ENCODE measurements at places on chromosomes 13 and 19. TPM values are rescaled to one million over a fixed set of nuclear protein-coding genes. Genes with fewer than 3 reads are reported as not detected.

- no peak overlapping the region for H3K27ac ChIP-seq
- no peak for DNase-seq
- no peaks in the 10 kb centered on the region for H3K27me3 ChIP-seq
- H3K4me1 ChIP-seq: no peaks in the 10 kb centered on the region
- no peaks in the 10 kb centered on the region for H3K36me3 ChIP-seq
These were observed 32.8 kb downstream of the TNFSF13B start for GRCh38 chr13:108302279-108302678.

The RNF17 gene
- not detected for total RNA-seq

DNA sequence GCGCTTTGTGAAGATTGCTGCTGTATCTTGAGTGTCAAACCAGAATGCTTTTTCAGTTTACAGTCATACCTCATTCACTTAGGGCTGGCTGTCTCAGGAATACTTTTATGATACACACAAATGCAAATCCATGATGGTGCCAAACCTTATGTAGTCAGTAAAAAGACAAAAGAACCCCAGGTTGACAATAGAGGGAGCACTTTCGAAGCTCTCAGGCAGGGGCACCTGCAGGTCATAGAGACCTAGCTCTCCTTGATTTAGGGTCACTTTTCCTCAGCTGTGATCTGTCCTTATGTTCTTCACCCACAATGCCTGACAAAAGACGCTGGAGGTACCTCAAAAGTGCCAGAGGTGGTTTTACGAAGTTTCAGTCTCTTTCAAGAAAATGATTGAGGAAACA lies 172.2 kb downstream of the DNAJC15 start:
- DNase-seq: no peak
- H3K4me1 ChIP-seq: peaks cover 11% of the 10 kb centered on the region
- no peak overlapping the region for H3K27ac ChIP-seq
- no peaks in the 10 kb centered on the region for H3K36me3 ChIP-seq
- H3K27me3 ChIP-seq: no peaks in the 10 kb centered on the region
- H3K4me3 ChIP-seq: no peak overlapping the region

The MBNL2 gene
- 30.9 TPM for total RNA-seq

- H3K4me1 ChIP-seq: peaks cover 39% of the 10 kb centered on the region
- peak overlapping the region; percentile 99 for H3K4me3 ChIP-seq
- H3K27ac ChIP-seq: peak overlapping the region; percentile 16
These were observed 581 bp downstream of the CALR start for GRCh38 chr19:12938779-12939601.

The ZNF534 gene
- total RNA-seq: 0.22 TPM

The CSNK1G2 gene
- 33.2 TPM for total RNA-seq

- peaks cover 81% of the 10 kb centered on the region for H3K36me3 ChIP-seq
- H3K4me1 ChIP-seq: peaks cover 7% of the 10 kb centered on the region
- no peaks in the 10 kb centered on the region for H3K27me3 ChIP-seq
- H3K27ac ChIP-seq: no peak overlapping the region
These were observed 11.1 kb downstream of the PTBP1 start for GRCh38 chr19:808423-808775.

- no peaks in the 10 kb centered on the region for H3K36me3 ChIP-seq
- no peak for DNase-seq
- no peaks in the 10 kb centered on the region for H3K27me3 ChIP-seq
These were observed 24.6 kb downstream of the LMO7 start for GRCh38 chr13:75660694-75661093.

- peak overlapping the region; percentile 62 for H3K27ac ChIP-seq
- DNase-seq: no peak
- peaks cover 2% of the 10 kb centered on the region for H3K27me3 ChIP-seq
- H3K36me3 ChIP-seq: no peaks in the 10 kb centered on the region
These were observed 290.4 kb downstream of the TEX29 start for GRCh38 chr13:111610879-111611278.

GRCh38 chr19:46761418-46761831 lies 15.2 kb upstream of the STRN4 start:
- H3K4me3 ChIP-seq: no peak overlapping the region
- H3K27me3 ChIP-seq: no peaks in the 10 kb centered on the region
- peak; percentile 40 for DNase-seq
- peaks cover 18% of the 10 kb centered on the region for H3K36me3 ChIP-seq
- peaks cover 14% of the 10 kb centered on the region for H3K4me1 ChIP-seq

GRCh38 chr19:49862391-49863253 lies 4.8 kb downstream of the PNKP start:
- peaks cover 65% of the 10 kb centered on the region for H3K36me3 ChIP-seq
- H3K27me3 ChIP-seq: no peaks in the 10 kb centered on the region
- DNase-seq: no peak
- no peak overlapping the region for H3K27ac ChIP-seq
- no peak overlapping the region for H3K4me3 ChIP-seq

The MBD3L2 gene
- total RNA-seq: not detected

The RDH13 gene
- total RNA-seq: 11.5 TPM

The BRSK1 gene
- total RNA-seq: 5.4 TPM

DNA sequence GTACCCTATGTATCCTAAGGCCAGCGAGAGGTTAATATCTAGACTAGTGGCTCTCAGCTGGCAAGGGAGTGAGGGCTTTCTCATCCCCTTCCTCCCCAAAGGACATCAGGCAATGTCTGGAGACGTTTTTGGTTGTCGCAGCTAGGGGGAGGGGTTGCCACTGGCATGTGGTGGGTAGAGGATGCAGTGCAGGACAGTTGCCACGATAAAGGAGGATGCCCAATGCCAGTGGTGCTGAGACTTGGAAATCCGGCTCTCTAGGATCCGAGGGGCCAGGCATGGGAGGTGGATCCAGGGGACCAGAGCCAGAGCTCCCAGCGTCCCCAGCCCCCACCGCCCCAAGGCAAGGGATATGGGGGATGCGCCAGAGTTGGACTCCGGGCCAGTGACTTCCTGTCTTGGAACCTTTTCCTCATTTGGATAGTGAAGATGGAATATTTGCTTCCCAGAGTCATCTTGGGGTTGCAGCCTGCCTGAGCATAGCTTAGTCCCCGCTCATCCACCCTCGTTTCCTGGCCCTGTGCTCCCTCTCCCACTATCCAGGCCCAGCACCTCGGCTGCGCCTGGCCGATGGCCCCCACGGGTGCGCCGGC lies 4.9 kb downstream of the SSC5D start:
- H3K36me3 ChIP-seq: peaks cover 12% of the 10 kb centered on the region
- peaks cover 65% of the 10 kb centered on the region for H3K4me1 ChIP-seq
- peak overlapping the region; percentile 41 for H3K4me3 ChIP-seq
- DNase-seq: peak; percentile 92
- H3K27ac ChIP-seq: peak overlapping the region; percentile 86

The LYPD3 gene
- total RNA-seq: 0.49 TPM

- H3K27ac ChIP-seq: no peak overlapping the region
- H3K4me1 ChIP-seq: no peaks in the 10 kb centered on the region
- no peaks in the 10 kb centered on the region for H3K36me3 ChIP-seq
- H3K27me3 ChIP-seq: peaks cover 2% of the 10 kb centered on the region
- no peak overlapping the region for H3K4me3 ChIP-seq
These were observed 47.5 kb downstream of the ZNF536 start for GRCh38 chr19:30419568-30420180.

The GPR12 gene
- 0.09 TPM for total RNA-seq

The ELAVL1 gene
- total RNA-seq: 36.7 TPM

- DNase-seq: peak; percentile 82
- no peaks in the 10 kb centered on the region for H3K27me3 ChIP-seq
- peak overlapping the region; percentile 22 for H3K27ac ChIP-seq
- H3K4me1 ChIP-seq: peaks cover 7% of the 10 kb centered on the region
- no peak overlapping the region for H3K4me3 ChIP-seq
These were observed 127.7 kb downstream of the FRY start for GRCh38 chr13:32159137-32159869.

DNA sequence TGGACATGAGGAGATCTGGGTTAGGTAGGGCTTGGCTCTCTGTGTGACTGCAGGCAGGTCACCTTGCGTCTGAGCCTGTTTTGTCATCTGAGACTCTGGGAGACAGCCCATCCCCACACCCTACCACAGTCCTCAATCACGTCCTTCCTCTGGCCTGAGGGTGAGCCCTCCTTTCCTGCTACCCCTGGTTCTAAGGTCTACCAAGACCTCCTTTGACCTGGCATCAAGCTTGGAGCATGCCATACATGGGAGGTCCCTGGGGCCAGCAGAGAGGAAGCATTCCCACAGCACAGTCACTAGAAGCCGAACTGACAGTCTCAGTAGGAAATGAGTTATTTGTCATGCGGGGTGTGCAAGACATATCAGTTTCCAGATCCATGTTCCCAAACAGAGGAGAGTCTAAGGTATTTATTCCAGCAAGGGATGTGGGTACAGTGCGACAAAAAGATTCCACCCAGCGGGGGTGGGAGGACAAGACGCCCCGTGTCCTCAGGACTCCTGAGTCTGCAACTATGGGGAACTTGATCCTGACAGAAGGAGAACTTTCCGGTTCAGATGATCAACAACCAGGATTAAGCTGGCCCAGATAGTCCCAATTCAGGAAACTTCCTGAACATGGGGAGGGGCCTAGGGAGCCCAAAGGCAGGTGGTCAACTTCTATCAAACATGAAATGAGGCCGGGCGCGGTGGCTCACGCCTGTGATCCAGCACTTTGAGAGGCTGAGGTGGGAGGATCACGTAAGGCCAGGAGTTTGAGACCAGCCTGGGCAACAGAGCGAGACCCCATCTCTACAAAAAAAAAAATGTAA lies 9.5 kb downstream of the ARRDC2 start:
- H3K36me3 ChIP-seq: peaks cover 7% of the 10 kb centered on the region
- H3K4me1 ChIP-seq: peaks cover 30% of the 10 kb centered on the region
- H3K4me3 ChIP-seq: no peak overlapping the region
- H3K27ac ChIP-seq: peak overlapping the region; percentile 51

The TTC9B gene
- 0.09 TPM for total RNA-seq

The ABCA7 gene
- 8.9 TPM for total RNA-seq

GRCh38 chr19:3606690-3607289 lies at the start of gene TBXA2R:
Gene TBXA2R, minus strand, starts transcription at chr19:3606875. Its CDS starts 6,241 bp downstream, at chr19:3600634.
- peaks cover 41% of the 10 kb centered on the region for H3K4me1 ChIP-seq
- peak within 1 kb of the TSS; percentile 77 for H3K27ac ChIP-seq

- H3K27ac ChIP-seq: no peak overlapping the region
- no peaks in the 10 kb centered on the region for H3K27me3 ChIP-seq
- no peaks in the 10 kb centered on the region for H3K4me1 ChIP-seq
- H3K36me3 ChIP-seq: no peaks in the 10 kb centered on the region
- peak; percentile 32 for DNase-seq
These were observed 118.0 kb upstream of the POSTN start for GRCh38 chr13:37716420-37717195.

GRCh38 chr13:25840261-25840660 lies 211.6 kb downstream of the SHISA2 start:
- no peaks in the 10 kb centered on the region for H3K36me3 ChIP-seq
- no peak overlapping the region for H3K27ac ChIP-seq
- no peak overlapping the region for H3K4me3 ChIP-seq
- no peaks in the 10 kb centered on the region for H3K27me3 ChIP-seq
- DNase-seq: no peak
- no peaks in the 10 kb centered on the region for H3K4me1 ChIP-seq

The CCDC8 gene
- total RNA-seq: 73.9 TPM

Measured in muscle of leg (tissue), 16 donors.